ENCODE measurements at places on chromosomes 5 and 9. TPM values are rescaled to one million over a fixed set of nuclear protein-coding genes. Genes with fewer than 3 reads are reported as not detected.

Gene CCNB1
- total RNA-seq = 73.4 TPM

Gene ZNF454
- 1.2 TPM for total RNA-seq

Gene PLCXD3
- total RNA-seq = under 0.01 TPM

Gene VLDLR
- 4.4 TPM for total RNA-seq

Gene AGGF1
- total RNA-seq = 26.9 TPM
